ENCODE measurements at places on chromosomes 6 and 20.

- DNase-seq = no peak
Observed at GRCh38 chr20:58664331-58664730, 13.2 kb downstream of the STX16 start.

- DNase-seq = peak; percentile 67
Observed at GRCh38 chr6:22071270-22072041, 225.4 kb downstream of the PRL start.

DNA sequence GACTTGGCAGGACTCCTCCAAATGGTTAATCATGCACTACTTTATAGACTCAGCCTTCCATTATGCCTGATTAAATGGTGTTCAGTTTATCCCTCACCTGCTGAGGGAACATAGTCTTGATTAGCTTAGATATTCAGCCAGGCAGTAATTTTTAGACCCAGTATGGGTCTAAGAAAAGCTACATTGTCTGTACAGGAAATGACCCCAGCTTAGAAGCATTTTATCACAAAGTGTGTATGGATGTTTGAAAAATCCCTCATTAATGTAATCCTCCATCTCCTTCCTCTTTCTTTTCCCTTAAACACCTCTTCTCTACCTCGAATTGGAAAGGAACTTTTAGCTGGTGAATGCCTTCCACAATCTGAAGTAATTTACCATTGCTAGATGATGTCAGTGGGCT lies 252.2 kb upstream of the BMP2 start:
- DNase-seq = no peak

DNA sequence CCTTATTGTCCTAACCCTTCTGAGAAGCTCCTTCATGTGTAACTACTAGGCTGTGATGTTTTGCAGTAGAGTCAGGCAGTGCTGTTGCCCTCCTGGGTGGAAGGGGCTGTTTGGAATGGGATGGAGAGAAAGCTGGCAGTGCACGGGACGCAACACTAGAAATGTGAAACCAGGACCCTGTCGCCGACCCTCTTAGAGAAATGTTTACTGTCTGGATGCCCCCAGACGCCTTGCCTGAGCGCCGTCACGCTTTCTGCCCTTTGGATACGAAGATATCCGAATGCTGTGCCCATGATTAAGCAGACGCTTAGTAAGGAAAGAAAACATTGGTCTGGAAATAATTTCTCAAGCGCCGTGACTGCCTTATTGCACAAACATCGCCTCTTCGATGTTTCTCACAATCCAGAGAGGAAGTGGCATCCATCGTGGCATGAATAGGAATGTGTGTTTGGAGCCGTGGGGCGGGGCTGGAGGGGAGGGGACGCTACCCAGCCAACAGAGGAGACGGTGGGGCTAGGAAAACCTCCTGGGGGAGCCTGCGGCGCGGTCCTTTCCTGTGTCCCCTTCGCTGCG lies 661 bp upstream of the PPP1R14C start:
- peak; percentile 14 for DNase-seq

DNA sequence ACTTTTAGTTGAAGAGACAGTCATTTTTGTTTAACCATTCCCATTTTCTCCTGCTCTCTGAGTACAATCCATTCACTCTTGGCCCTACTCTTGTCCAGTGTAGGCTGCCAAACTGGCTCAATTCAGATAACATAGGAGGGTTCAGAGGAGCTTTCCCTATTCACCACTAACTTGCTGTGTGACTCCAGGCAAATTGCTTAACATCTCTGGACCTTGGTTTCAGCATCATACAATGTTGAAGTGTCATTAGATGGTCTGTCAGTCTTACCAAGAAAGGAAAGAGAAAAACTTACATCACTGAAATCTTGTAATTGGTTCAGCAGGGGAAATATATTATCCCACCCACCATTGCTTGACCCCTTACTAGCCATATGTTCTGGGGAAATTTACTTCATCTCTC lies 171.4 kb upstream of the MCHR2 start:
- no peak for DNase-seq

GRCh38 chr6:157688275-157688959 lies 134.6 kb upstream of the SNX9 start:
- DNase-seq = no peak

- DNase-seq = peak; percentile 24
Observed at GRCh38 chr20:51531141-51531710, 11.3 kb downstream of the NFATC2 start.

- DNase-seq = no peak
Observed at GRCh38 chr20:62248890-62249560, 10.7 kb downstream of the OSBPL2 start.

GRCh38 chr20:24533449-24533848 lies 64.0 kb downstream of the SYNDIG1 start:
- no peak for DNase-seq

DNA sequence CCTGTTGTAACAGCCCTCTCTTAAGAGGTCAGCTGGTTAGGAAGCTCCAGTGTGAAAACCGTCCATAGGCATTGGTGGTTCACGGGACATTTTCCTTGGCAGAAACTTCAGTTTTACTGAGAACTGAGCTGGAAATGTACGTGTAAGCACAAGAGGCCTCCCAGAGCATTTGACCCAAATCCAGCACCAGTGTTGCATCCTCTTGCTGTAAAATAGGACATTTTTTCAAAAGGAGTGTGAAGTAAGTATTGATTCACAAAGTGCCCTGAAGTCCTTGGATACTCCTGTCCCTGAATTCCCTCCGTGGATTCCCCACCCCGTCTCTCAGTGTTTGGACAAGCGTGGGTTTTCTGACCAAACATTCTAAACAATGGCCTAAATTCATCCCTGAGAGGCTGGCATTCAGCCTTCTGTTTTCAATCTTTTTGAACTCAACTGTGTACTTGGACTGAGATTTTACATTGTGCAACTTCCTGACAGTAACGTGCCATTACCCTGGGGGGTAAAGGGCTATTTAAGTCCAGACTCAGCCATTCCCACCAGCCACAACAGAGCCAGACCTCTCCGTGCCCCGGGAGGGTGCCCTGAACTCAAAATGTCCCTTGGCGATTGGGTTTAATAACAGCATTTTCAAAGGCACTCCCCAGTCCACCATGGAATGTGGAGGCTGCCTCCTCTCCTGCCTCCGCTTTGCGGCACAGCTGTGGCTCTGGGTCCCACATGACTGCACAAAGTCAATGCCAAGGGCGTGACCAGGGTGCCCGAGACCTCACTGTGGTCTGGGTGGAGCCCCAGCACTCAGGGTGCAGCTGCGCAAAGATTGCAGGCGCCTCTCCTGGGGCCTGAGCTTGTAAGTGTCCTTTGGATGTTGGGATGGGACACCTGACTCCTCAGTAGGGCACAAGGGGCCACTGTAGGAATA lies 92.7 kb upstream of the AFDN start:
- no peak for DNase-seq

GRCh38 chr6:152642578-152643375 lies 5.6 kb upstream of the SYNE1 start:
- DNase-seq = peak; percentile 67

GRCh38 chr6:160249671-160250070 lies 8.9 kb downstream of the SLC22A2 start:
- DNase-seq = no peak

- DNase-seq = peak; percentile 57
Observed at GRCh38 chr6:133704371-133704770, 184.5 kb upstream of the TCF21 start.

GRCh38 chr6:110269623-110270022 lies 88.5 kb downstream of the METTL24 start:
- no peak for DNase-seq

GRCh38 chr20:53576586-53577318 lies 16.9 kb downstream of the ZNF217 start:
- no peak for DNase-seq

- peak; percentile 1 for DNase-seq
Observed at GRCh38 chr6:168837254-168838036, 396.5 kb downstream of the SMOC2 start.

- peak; percentile 50 for DNase-seq
Observed at GRCh38 chr6:4327841-4328240, 192.5 kb upstream of the ECI2 start.

DNA sequence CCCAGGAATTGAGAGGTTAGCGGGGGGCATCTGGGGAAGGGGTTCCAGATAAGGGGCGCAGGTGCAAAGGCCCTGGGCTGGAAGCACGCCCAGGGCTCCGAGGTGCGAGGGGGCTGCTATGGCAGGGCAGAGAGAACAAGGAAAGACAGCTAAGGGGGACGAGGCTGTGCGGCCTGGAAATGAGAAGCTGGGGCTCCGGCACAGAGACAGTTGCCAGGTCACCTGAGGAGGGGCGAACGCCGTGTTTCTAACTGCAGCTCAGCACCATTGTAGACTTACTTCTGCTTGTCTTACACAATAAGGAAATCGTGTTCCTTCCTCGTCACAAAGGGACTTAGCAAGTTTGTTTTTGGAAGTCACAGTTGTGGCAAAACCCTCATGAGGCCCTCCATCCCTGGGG lies 68.9 kb upstream of the TBXT start:
- no peak for DNase-seq

GRCh38 chr20:32964575-32964974 lies 39.7 kb downstream of the SUN5 start:
- no peak for DNase-seq

- DNase-seq = no peak
Observed at GRCh38 chr6:81979767-81980166, 227.3 kb upstream of the TENT5A start.

- DNase-seq = no peak
Observed at GRCh38 chr6:39051399-39052122, 3.0 kb downstream of the GLP1R start.

GRCh38 chr6:111521497-111522270 lies 38.7 kb upstream of the REV3L start:
- DNase-seq = peak; percentile 58

DNA sequence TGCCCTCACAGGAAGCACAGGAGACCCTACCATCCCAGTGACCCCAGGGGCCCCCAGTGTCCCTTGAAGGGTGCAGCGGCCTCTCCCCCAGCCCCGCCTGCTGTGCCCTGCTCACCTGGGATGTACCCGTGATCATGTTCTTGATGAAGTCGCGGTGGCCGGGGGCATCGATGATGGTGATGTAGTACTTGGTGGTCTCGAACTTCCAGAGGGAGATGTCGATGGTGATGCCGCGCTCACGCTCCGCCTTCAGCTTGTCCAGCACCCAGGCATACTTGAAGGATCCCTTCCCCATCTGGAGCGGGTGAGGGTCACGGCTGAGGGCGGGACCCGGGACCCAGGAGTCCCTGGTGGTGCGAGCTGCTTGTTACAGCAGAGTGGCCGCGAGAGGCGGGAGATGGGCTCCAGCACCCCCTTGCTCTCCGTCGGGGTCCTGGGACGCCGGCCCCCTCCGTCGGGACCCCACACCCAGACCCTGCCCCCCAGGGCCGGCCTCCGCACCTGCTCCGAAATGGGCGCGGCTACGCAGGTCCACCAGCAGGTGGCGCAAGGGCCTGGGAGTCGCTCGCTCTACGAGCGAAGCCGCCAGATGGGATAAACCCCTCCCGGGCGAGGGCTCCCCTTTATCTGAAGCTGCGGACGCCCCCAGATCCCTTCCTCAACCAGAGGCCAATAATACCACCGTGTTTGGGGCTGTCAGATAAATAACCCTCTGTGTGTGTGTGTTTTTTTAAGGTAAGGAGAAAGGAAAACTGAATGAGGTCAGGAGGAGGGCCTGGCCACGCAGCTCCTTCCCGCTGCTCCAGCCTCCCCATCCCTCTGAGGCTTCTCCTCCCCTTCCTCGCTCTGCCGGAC lies 2.9 kb downstream of the EEF1A2 start:
- peak; percentile 40 for DNase-seq

DNA sequence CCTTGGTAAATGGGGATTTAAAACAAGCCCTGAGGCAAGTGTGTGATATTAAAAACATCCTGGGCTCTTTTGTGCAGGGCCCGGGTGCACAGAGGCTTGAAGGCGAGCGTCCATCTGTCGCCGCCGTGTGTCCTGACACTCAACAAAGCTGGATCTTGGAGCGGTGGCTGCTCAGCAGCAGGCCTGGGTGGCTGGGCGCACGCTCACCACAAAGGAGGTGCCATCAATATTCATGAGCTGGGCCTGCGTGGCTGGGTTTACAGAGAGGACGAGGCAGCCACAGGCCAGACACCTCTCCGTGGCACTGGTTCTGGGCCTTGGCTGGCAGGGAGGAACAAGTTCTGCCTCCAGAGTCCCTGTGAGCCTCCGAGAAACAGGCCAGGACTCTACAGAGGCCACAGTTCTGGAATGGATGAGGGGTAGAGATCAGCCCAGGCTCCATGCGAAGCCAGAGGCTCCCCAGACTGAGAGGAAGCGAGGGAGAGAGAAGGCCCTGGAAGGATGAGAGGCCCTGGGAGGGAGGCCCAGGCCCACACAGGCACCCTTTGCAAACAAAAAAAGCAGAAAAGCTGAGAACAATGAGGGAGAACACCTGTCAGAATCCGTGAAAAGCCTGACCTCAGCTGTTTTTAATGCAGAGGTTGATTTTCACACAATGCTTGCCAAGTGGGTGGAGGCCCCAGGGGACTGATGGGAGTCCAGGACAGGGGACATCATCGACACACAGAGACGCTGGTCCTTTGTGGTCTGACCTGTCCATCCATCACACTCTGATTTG lies 21.9 kb downstream of the BHLHE23 start:
- no peak for DNase-seq

GRCh38 chr6:112620812-112621569 lies 273.9 kb downstream of the RFPL4B start:
- DNase-seq = peak; percentile 61

GRCh38 chr6:86017236-86017635 lies 374.6 kb upstream of the SYNCRIP start:
- no peak for DNase-seq

DNA sequence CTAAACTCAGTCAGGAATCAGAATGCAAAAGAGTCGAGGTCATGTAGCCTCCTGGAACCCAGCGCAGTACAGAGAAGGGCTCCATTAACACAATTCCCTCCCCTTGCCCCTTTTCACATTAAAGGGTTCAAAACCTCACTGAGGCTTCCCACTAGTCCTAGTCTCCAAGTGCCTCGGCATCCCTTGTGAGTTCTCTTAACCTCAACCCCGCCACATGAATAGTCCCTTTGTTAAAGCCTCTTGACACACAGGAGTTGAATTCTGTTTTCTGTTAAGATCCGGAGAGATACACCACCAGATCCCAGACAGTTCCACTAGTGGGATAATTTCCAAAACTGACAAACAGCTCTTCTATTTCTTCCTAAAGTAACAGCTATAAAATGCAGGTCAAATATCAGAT lies 17.8 kb downstream of the PTPRT start:
- no peak for DNase-seq

Data from fibroblast of upper back skin (primary cell).